ENCODE measurements at places on chromosomes 12 and 14.
A peak's percentile ranks its signal among the peaks of the same experiment; 100 is the strongest.

GRCh38 chr14:106875503-106875902 lies 1349.1 kb downstream of the TMEM121 start:
- DNase-seq = no peak

- no peak for DNase-seq
These were observed 158.1 kb upstream of the FOXG1 start for GRCh38 chr14:28608443-28608842.

DNA sequence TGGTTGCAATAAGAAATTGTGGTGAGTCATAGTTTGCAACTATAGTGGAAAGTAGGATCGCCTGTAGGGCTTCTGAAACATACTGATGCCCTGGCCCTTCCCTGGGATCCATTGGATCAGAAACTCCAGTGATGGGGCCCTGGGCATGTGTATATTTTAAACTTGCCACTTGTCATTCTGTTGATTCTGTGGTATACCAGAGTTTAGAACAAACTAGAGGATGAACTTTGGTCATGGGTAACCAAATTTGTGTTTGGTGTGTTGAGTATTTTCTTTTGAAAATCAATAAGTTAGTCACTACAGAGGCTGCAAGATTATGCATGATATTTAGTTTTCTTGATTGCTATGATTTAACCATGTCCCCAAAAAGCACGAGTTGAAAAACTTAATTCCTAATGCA lies 142.2 kb downstream of the SLC15A5 start:
- DNase-seq = no peak

GRCh38 chr12:112716099-112717093 lies 75.2 kb upstream of the RPH3A start:
- no peak for DNase-seq

GRCh38 chr12:108671110-108671509 lies 37.4 kb upstream of the SELPLG start:
- no peak for DNase-seq

DNA sequence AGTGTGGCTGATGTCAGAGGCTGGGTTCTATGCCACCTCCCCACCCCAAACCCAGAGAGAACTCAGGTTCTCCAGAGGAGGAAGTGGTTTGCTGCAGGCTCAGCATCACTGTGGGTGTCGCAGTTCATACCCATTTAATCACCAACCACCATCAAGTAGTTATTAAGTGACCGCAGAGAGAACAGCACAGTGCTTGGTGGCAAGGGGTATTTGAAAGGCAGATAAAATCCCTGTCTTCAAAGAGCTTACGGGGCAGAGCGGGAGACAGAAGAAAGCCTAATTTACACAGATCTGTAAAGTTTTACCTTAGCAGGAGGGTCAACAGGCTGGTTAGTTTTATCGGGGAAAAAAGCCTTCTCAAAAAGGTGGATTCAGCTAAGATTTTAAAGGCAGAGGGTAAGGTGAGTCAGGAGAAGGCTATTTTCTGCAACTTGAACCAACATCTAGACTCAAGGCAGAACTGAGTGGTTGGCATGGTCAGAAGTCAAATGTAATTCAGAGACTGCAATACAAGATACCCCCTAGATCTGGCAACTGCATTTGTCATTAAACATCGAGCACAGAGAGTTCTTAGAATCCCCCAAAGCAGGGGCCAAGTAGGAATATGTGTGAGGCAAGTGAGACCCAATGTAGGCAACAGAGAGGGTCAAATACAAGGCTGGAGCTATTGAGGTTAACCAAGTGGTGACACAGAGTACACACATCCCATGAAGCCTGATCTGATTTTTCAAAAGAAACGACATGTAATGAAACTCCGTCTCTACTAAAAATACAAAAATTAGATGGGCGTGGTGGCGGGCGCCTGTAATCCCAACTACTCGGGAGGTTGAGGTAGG lies 13.2 kb downstream of the PXN start:
- DNase-seq = no peak

DNA sequence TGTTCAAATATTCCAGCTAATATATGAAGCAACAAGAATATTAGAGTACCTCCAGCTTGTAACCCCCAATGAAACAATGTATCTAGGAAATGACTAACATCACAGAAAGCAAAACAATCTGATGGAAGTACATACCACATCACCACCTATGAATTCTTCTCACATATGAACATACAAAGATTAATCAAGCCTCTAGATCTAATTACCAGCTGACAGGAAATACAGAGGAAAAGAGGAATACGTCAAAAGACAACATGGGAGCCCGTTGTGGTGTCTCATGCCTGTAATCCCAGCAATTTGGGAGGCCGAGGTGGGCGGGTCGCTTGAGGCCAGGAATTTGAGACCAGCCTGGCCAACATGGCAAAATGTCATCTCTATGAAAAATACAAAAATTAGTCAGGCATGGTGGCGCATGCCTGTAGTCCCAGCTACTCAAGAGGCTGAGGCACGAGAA lies 7.5 kb downstream of the NEDD8 start:
- DNase-seq = no peak

DNA sequence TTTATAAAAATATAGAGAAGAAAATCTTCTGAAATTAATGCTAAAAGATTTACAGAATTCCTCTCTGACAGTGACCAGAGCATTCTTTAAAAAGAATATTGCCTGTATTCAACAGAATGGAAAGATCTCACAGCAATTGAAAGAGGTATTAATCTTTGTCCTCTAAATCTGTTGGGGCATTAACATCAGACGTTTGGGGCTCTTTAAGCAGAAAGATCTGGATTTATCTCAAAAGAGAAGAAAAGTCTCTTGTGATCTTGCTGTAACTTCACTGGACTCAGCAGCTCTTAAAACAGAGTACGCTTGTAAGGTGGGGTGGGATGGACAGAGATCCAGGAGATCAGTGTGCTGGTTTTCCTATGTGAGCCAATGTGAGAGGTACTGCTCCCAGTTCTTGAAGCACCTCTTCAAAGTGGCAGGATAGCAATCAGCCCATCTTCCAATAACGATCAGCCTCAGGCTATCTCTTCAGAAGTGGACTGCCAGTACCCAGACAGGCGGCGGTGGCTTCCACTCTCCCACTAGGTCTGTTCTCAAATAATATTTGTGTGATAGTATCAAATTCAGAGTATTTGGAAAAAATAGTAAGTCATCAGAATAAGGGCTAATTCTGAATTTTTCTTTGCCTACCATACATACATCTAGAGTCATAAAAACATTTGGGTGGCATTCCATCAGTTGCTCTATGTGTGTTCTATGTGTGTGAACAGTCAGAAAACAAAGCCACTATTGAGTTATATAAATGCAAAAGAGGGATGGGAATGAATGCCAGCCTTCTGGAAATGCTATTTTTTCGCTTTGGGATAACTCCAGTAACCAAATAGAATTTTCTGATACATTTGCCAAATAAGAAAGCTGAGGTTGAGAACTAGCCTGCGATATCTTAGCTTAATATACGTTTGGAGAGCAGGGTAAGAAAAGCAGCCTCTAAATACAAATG lies 237.4 kb upstream of the RGS6 start:
- no peak for DNase-seq

DNA sequence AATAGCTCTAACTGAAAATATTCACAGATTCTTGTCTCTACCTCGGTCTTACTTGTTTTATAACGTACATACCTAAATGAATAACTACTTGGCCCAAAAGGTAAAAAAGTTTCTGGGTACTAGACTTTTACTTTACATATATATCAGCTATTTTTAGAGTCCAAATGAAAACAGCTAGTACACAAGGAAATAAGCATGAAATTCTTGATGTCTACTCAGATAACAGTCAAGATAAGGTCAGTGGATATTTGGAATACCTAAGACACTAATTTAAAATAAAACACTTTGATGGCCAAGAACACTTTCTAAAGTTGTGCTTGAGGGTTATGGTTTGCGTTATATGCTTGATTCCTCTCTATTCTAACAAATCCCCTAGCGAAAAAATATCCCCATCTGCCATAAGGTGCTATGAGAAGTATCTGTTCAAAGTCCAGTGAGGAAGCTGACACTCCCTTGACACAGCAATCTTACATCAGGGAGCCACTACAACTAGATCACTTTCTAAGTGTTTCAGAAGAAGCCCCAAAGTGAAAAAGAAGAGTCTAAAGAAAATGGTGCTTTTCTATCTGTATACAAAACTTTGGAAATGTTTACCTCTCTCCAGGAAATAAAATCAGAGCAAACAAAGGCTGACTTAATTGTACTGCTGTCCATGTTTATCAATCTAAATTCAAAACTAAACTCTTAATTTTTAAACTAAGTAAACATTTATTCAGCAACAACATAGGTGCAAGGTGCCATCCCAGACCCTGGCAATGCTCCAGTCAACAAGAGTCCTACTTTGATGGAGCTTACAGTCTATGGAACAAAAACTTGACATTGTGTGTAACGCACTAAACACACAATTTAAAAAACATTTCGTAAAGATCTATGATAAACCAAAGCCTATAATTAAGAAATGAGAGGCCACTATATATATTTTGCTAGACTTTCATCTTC lies 11.7 kb downstream of the PTPN21 start:
- DNase-seq = no peak

DNA sequence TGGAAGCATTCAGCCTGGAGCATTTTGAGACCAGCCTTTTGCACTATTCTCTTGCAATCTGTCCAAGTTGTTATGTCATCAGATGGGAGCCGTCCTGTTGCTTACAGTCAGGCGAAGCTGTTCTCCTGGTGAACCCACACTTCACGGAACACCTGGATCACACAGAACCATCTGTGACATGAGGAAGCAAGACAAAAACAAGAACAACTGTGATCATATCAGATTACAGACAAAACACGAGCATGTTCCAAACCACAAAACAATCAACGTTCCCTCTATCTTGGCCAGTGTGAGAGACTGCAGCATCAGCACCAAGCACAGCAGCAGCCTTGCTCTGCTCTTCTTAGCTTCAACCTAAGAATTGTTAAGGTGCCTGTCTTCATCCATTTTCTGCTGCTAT lies 180.5 kb upstream of the SFSWAP start:
- peak; percentile 92 for DNase-seq

DNA sequence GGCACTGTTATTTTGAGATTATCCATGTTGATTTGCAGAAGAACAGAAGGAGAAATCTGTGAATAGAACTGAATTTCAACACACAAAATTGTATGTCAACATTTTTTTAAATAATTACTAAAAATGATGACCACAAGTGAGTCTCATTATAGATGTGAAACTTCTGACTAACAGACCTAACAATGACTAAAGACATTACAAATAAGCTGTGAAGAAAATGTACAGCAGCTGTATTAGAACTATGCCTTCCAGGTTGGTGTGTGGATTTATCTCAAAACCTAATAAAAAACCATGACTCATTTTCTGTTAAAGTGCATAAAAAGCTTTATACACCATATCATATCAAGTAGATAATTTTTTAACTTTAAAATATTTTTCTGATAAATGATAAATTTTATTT lies 22.5 kb upstream of the FOXG1 start:
- no peak for DNase-seq

DNA sequence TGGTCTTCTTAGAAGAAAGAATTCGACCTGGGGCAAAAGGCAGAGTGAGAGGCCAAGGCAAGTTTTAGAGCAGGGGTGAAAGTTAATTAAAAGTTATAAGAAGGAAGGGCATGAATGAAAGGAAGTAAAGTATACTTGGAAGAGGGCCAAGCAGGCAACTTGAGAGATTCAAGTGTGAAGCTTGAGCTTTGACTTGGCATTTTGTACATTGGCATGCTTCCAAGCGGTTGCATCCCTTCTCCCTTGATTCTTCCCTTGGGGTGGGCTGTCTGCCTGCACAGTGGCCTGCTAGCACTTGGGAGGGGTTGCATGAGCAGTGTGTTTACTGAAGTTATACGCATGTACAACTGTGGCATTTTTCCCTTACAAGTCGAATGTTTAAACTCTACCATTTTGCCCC lies 74.8 kb upstream of the MGAT4C start:
- DNase-seq = no peak

DNA sequence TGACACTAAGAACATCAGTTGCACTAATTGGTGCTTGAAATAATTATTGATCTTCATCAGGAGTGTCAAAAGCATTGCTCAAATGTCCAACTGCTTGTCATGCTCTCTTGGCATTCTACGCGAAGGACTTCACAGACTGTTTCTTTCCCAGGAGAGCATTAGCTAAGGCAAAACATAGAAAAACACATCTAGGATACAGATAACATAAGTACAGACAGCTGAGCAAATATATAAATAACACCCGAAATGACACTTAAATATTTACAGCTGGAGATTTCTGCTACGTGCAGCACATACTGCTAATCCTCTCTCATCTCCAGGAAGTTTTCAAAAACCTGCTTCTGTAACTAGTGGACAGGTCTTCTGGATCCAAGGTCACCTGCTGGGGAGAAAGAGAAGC lies 120.0 kb upstream of the PRMT8 start:
- DNase-seq = no peak

- no peak for DNase-seq
These were observed 15.6 kb upstream of the PZP start for GRCh38 chr12:9223830-9224229.

- DNase-seq = peak; percentile 27
These were observed 417 bp downstream of the GLS2 start for GRCh38 chr12:56487448-56488040.

- DNase-seq = no peak
These were observed 2.9 kb downstream of the LRP6 start for GRCh38 chr12:12263909-12264308.

DNA sequence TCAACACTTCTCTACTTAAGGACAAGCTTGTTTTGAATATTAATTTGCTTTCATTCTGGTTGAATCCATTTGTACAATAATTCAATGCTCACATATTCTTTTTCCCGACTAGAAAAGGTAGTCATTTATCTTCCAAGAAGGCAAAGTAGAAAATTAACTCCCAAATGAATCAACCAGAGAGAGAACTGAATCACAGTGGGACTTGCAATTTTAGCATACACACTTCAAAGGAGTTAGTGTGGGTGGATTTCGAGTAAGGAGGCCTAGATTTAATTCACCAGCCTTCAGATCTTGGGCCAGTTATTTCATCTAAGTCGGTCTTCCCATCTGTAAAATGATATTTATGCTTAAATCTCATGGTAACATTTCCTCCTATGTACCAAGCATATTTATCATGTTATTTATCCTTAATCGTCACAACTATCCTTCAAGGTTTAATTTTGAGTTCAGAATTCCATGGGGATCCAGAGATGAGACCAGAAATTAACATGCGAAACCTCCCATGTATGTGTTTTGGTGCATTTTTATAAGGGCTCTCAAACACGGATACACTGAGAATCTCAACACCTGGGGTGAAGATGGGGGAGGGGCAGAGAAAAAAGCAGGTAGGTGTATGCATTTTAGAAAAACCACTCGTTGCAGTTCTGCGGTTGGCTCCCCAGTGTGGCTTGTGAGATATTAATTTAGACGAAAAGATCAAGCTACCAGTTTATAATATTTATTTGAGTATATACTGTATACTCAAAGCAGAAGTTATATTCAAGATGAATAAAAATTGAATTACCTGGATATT lies 38.9 kb upstream of the IL22 start:
- DNase-seq = no peak

- DNase-seq = no peak
These were observed 132.3 kb downstream of the CCDC59 start for GRCh38 chr12:82225871-82226270.

GRCh38 chr14:51014625-51015024 lies 70.3 kb upstream of the PYGL start:
- no peak for DNase-seq

All from NCI-H1694 treated with DMSO at 0.1 percent for 48 hours (cell line).